ENCODE measurements at places on chromosomes 2 and 18.

DNA sequence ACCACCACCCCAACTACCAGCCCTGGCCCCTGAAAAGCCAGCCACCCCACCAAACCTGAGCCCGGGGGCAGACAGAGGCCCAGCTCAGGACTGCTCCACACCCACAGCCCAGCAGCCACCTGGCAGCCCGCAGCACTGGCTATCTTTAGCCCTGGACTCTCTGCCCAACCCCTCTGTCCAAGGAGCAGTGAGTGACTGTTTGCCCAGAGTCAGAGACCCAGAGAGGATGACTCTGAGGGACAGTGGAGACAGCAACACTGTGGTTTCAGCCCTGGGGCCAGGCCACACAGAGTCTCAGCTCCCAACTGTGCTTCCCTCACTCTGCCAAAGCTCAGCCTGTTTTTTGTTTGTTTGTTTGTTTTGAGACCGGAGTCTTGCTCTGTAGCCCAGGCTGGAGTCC is 32.6 kb downstream of the BIN1 start:
- no peak for DNase-seq

DNA sequence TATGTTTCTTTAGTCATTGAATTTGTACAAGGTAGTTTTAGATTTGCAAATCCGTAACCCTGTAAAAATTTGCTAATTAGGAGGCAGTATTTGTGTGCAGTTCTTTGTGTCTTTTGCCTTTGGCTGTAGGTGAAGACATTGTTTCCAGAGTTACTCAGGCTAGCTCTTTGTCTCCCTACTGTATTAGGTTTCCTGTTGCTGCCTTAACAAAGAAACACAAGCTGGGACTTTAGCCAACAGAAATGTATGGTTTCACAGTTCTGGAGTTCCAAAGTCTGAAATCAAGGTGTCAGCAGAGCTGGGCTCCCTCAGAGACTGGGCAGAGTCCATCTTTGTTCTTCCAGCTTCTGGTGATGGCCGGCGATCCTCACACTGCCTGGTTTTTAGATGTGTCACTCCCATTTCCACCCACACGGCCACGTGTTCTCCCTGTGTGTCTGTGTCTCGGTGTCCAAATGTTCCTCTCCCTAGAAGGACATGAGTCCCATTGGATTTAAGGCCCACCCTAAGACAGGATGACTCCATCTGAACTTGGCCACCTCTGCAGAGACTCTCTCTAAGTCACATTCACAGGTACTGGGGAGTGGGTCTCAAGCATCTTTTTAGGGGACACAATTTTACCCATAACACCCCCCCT is 309.7 kb downstream of the GALR1 start:
- no peak for DNase-seq

GRCh38 chr2:190637281-190637734 is 11.6 kb upstream of the NAB1 start:
- DNase-seq, result no peak

DNA sequence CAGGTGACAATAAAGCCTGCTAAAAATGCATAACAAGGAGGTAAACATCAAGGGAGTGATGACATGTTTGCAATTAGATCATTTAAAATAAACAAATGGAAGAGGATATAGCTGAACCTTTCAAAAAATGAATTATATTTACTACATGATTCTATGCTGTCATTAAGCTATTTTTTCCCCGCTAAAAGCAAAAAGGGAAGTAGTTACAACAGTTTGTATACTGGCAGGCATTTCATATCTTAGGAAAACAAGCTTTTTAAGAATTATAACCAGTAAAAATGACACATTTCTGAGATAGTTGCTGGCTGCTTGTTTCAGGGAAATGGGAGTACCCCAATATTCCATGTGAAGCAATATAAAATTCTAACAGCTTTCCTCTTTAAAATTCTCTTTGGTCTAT is 89.1 kb upstream of the ITGB6 start:
- DNase-seq, result no peak

All from testis (tissue), 5 donors.